Fibroblast of pulmonary artery (primary cell): ENCODE measurements at places on chromosomes 4 and X.
A peak's percentile ranks its signal among the peaks of the same experiment; 100 is the strongest.

- no peak for DNase-seq
Observed at GRCh38 chr4:14824189-14824588, 178.1 kb upstream of the CPEB2 start.

DNA sequence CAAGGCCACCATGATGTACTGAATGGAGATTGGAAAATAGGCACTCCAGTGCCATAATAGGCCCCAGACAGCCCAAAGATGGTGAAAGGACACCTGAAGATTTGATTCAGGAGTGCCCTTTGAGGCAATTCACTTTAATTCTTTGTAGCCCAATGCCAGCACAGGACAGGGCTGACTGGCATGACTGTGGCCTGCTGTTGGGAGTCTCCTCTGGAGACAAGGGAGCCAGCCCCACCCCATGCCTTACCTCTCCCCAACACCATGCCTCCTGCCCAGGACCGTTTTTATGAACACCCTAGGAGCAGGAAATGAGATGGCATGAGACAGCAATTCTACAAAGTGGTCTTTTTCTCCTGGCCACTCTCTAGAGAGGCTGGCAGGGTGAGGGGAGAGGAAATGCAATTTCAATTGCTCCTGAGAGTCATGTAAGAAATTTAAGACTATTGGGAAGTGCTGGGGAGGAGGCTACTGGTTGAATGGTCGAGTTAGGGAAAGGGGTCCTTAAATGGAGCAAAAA is 94.2 kb upstream of the MAMLD1 start:
- DNase-seq: no peak

- DNase-seq: no peak
Observed at GRCh38 chr4:146112389-146112788, 63.1 kb upstream of the LSM6 start.

GRCh38 chr4:149897783-149898182 is 82.1 kb upstream of the IQCM start:
- DNase-seq: peak; percentile 48

DNA sequence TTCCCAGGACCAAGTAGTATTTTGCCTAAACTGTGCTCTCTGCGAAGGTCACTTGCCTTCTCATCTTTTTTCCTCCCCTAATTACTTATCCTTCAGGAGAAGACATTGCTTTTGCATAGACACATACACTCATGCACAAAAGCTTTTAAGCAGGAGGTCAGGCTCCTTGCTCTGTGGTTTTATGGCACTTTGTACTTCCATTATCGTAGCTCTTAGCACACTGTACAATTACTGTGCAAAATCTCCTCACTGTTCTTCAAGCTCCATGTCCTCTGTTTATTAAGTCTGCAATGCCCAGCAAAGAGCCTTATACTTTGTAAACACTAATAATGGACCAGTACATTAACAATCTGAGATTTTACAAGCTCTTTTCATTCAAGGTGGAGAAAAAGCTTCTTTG is 188.4 kb upstream of the GNPDA2 start:
- DNase-seq: no peak

GRCh38 chr4:138010639-138011038 is 231.5 kb downstream of the SLC7A11 start:
- no peak for DNase-seq

- DNase-seq: no peak
Observed at GRCh38 chr4:74018771-74019170, 19.7 kb downstream of the CXCL3 start.

DNA sequence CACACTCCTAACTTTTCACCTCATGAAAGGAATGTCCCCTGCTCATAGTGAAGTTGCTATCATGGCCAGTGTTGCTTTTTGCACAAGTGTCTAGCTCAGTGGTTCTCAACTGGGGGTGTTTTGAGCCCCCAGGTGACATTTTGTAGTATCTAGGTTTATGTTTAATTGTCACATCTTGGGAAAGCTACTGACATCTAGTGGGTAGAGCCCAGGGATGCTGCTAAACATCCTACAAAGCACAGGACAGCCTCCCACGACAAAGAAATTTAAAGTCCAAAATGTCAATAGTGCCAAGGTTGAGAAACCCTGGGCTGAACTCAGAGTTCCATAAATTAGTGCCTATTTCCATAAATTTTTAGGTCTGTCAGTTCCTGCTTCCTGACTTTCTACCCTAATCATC is 70.7 kb upstream of the HCCS start:
- DNase-seq: no peak

- no peak for DNase-seq
Observed at GRCh38 chrX:16834806-16835205, 35.4 kb downstream of the RBBP7 start.

- peak; percentile 47 for DNase-seq
Observed at GRCh38 chr4:168528131-168528949, 31.5 kb downstream of the PALLD start.

DNA sequence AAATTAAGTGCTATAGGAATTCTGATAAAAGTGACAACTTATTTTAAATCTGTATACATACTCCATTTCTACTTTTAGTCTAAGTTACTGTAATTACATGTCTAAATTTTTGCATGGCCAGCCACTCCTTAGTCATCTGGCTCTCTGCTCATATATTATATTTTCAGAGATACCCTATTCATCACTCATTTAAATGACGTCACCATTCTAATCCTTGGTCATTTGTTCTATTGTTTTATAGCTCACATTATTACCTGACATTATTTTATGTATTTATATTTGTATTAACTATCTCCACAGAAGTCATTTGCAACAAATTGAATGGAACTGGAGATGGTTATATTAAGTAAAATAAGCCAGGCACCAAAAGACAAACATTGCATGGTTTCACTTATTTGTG is 179.6 kb upstream of the CXorf51A start:
- DNase-seq: no peak

GRCh38 chr4:24229978-24230377 is 340.1 kb upstream of the PPARGC1A start:
- DNase-seq: no peak

DNA sequence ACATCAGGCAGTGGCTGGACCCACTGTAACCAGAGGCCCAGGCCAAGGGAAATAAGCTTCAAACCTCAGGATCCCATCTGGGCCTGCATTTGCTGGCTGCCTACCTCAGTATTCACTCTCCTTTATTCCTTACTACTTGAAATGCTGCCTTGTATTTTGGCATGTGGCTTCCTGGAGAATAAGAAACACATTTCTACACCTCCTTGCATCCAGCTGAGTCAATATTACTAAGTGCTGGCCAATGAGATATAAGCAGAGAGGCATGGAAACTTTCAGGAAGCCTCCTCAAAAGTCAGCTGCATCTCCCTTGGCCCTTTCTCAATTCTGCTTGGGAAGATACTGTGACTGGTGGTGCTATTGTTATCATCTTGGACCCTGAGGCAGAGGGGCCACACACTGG is 59.8 kb upstream of the RELL1 start:
- DNase-seq: no peak

- DNase-seq: no peak
Observed at GRCh38 chr4:137463377-137464003, 68.8 kb downstream of the PCDH18 start.

DNA sequence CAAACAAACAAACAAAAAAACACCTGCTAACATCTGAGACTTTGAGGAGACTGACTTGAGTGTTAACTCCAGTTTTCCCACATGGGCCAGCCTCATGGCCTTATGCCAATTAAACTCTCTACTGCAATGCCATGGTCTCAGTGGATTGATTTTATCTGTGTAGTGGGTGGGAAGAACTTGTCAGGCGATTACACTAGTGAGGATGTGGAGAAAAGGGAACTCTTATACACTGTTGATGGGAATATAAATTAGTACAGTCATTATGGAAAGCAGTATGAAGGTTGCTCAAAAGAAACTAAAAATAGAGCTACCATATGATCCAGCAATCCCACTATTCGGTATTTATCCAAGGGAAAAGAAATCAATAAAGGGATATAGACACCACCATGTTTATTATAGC is 12.8 kb upstream of the XIAP start:
- no peak for DNase-seq

DNA sequence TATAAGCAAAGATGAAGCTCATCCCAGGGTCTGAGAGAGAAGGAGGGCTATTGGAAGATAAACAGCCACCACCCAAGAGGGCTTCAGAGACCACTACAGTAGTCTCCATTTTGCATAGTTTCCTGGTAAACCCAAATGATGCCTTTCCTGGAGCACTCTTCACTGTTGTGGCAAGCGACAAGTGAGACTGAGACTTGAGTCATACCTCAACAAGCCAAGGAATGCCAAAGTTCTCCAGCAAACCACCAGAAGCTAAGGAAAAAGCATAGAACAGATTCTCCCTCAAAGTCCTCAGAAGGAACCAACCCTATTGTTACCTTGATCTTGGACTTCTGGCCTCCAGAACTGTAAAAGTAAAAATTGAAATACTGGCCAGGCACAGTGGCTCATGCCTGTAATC is 65.9 kb downstream of the LARP7 start:
- DNase-seq: no peak

- no peak for DNase-seq
Observed at GRCh38 chr4:38167973-38168372, 207.8 kb downstream of the PTTG2 start.

DNA sequence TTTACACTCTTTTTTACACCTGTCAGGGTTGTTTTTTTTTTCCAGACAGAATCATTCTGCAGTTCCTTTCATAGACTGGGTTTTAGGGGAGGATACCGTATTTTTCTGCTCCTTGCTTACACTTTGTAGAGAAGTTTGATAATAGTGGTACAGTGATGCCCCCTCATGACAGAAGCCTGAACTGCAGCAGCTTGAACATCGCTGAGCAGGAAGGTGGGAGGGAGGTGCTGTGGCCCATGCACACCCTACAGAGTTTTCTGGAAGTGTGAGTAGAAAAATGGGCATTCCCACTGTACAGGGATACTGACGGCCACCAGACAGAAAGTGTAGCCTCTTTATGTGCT is 54.5 kb downstream of the RAB40A start:
- DNase-seq: peak; percentile 86

DNA sequence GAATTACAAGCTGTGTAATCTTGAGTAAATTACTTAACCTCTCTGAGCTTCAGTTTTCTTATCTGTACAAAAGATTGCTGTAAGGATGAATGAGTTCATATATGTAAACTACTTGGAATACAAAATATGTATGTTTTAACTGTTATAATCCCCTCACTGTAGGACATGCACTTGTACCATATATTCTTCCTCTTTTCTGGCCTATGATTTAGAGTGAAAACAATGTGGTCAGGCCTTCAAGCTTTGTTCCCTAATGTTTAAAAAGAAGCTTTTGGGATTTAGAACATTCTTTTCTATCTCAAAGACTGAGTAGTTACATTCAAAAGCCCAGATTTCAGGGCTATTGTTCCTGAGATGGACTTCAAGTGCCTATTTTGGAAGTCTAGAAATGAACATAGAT is 26.7 kb upstream of the GPRIN3 start:
- no peak for DNase-seq

GRCh38 chr4:140162596-140162995 is 8.6 kb upstream of the MAML3 start:
- no peak for DNase-seq

GRCh38 chr4:5460106-5460801 is 248.1 kb downstream of the EVC2 start:
- DNase-seq: peak; percentile 39

DNA sequence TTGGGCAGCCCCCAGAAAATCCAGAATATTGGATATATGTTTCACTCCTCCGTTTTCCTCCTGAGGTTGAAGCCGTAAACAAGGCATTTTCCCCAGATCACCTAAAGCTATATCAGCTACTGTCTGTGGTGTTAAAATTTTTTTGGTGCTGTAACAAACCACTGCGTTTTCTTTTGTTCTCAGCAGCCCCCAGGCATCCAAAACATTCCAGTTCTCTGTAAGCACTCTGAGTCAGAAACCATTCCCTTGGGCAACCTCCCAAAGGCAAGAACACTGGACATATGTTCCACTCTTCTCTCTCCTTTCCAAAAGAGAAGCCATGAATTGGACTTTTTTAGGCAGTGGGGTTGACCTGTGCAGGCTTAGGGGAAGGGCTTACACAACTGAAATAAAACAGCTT is 310.9 kb downstream of the MID1IP1 start:
- DNase-seq: peak; percentile 0

DNA sequence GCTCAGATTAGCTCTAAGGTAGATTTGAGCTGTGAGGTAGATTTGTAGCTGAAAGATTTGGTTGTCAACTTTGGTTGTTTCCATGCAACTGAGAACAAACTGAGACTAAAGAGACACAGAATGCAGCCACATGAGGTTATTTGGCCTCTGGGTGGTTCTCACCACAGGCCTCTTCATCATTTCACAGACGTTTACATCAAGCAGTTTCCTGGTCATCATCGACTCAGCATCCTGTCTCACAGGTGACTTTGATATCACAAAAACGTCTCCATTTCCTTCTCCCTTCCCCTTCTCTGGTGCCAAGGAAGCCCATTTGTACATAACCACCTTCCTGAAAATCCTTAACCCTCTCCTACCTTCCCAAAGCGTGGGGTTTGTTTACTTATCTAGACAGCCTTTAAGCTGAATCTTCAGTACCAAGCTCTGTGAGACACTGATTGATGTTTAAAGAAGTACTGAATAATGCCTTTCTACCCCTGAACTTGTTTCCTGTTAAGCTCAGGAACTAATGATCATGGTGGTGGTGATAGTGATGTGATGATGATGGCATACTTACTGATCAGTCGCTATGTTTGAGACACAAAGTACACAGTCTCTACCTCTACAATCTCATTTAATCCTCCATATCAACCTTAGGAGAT is 81.9 kb downstream of the FAM114A1 start:
- peak; percentile 43 for DNase-seq

- DNase-seq: peak; percentile 36
Observed at GRCh38 chrX:87578978-87579377, 61.4 kb downstream of the KLHL4 start.

DNA sequence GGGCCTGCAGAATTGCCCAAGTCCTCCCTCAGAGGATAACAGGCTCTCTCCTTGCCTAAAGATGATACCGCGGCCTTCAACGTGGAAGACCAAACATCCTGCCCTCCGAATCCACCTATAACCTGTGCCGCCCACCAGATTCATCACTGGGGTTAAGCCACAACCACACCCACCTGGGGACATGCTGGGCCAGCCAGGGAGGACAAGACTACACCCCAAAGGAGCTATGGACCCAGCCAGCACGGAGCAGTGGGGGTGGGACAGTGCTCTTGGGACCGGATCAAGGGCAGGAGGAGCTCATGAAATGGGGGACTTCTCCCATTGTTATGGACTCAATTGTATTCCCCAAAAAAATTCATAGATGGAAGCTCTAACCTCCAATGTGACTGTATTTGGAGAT is 6.8 kb upstream of the MAN2B2 start:
- no peak for DNase-seq

DNA sequence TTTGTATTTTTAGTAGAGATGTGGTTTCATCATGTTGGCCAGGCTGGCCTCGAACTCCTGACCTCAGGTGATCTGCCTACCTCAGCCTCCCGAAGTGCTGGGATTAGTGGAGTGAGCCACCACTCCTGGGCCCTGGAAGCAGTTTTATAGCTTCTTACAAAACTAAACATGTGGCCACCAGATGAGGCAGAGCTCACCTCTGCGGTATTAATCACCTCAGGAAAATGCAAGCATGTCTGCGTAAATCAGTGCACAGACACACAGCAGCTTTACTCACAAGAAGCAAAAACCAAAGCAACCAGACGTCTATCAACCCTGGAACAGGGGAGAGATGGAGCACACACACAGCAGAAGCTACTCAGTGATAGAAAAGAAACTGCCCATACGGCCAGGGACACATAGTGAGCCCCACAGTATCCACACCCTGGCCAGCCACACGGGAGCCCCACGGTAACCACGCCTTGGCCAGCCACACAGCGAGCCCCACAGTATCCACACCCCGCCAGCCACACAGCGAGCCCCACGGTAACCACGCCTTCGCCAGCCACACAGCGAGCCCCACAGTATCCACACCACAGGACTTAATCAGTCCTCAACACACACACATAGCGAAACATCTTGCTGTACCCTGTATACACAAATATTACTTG is 30.2 kb downstream of the PPP2R3B start:
- DNase-seq: no peak
